Fibroblast of skin of right quadriceps (primary cell): ENCODE measurements at places on chromosomes 12 and 14.
A peak's percentile ranks its signal among the peaks of the same experiment; 100 is the strongest.

GRCh38 chr12:129873111-129873832, 30.6 kb downstream of the TMEM132D start:
- DNase-seq: no peak

GRCh38 chr12:6551063-6551461, 4.8 kb downstream of the IFFO1 start:
- DNase-seq: no peak

GRCh38 chr12:53866727-53867126, 71.9 kb upstream of the HOXC13 start:
- no peak for DNase-seq

DNA sequence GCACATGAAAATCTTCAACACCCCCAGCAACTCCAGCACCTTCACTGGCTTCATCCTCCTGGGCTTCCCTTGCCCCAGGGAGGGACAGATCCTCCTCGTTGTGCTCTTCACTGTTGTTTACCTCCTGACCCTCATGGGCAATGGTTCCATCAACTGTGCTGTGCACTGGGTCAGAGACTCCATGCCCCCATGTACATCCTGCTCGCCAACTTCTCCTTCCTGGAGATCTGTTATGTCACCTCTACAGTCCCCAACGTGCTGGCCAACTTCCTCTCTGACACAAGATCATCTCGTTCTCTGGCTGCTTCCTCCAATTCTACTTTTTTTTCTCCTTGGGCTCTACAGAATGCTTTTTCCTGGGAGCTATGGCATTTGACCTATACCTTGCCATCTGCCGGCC, 11.5 kb upstream of the OR11G2 start:
- no peak for DNase-seq

GRCh38 chr12:120241561-120242274, 23.8 kb downstream of the PXN start:
- DNase-seq: no peak

DNA sequence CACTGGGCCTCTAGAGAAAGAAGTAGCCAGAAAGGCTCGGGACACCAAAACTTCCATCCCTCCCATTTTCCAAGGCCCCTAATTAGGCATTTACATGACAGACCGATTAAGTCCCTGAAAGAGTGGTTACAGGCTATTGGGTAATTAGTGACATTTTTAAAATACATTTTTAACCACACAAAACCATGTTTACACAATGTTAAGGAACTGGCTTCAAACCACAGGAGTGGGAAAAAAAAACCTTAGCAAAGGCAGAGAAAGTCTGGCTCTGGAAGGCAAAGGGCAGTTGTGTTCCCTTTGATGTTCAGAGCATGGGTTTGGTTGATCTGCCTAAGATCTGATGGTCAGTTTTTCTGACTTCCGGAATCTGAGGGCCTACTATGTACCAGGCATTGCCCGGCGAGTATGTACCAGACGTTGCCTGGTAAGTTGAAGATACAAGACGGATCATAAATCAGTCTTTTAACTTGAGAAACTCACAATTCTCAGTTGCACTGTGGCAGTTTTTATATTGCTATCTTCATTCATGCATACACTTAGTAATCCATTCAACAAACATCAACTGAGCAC, 576.5 kb downstream of the MED13L start:
- peak; percentile 37 for DNase-seq

DNA sequence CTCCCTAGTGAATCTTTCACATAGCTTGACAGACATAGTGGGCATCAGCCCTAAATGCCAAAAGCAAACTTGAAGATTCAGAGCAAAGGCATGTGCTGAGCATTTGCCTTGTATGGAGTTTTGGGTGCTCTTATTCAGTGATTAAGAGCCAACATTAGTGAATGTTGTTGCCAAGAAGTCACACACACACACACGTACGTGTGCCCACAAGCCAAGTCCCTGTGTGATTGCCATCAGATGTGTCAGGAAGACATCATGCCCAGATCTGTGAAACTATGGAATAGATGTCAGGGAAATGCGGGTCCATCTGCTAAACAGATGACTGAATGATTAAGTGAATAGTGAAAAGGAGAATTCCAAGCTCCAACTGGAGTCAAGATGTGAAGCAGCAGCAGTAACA, 149.0 kb downstream of the AKAP6 start:
- peak; percentile 85 for DNase-seq

- DNase-seq: no peak
Observed at GRCh38 chr12:90084018-90084417, 375.4 kb upstream of the ATP2B1 start.

DNA sequence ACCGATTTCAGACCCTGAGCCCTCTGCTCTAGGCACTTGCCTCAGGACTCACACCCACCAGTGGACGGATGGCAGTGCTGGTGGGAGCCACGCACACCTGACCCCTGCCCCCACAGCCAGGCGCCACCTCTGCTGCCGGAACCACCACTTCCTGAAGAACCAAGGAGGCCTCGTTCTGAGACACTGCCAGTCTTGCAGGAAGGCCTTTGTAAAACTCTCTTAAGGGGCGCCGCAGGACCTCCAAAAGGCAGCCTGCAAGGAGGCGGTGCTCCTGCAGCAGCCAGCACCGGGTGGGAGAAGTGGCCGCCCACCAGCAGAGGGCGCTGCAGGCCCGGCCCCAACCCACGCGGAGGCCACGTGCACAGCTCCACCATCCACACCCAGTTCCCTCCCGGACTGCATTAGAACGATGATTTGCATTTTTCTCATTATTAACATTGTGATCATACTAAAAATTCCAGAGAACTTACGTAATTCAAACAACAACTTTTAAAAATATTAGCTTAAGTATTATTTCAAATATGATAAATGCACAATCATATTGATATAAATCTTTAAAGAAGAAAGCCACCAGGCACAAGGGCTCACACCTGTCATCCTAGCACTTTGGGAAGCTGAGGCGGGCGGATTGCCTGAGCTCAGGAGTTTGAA, 12.8 kb downstream of the STX2 start:
- DNase-seq: peak; percentile 68

DNA sequence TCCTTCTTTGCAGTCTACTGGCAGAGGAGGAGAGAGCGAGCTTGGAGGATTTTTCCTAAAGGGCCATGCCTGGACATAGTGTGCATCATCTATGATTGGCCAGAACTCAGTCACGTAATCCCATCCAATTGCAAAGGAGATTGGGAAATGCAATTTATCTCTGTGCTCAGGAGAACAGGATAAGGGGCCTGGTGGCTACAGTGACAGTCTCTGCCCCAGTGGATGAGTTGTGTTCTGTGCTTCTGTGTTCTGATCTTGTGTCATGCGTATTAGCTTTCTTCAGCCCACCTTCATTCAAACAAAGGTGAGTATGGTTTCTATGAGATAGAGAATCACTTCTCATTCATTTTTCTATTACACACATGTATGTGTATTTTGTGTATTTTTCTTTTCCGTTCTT, 144.3 kb downstream of the NRXN3 start:
- DNase-seq: no peak

DNA sequence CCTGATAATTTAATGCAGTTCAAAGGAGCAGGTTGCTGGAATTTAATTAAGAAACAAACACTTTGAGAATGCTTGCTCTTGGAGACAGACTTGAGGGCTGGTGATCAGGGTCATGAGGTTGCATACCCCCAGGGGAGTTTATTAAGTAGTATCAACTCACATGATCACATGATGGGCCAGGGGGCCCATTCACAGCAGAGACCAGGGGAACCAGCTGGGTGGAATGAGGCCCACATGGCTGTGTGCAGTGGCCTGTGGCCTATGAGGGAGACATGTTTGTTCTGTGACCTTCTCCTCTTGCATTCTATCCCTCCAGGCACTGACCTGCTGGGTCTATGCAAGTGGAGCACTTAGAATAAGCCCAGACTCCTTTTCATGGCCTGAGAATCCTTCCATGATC, 266.6 kb upstream of the PWP1 start:
- no peak for DNase-seq

DNA sequence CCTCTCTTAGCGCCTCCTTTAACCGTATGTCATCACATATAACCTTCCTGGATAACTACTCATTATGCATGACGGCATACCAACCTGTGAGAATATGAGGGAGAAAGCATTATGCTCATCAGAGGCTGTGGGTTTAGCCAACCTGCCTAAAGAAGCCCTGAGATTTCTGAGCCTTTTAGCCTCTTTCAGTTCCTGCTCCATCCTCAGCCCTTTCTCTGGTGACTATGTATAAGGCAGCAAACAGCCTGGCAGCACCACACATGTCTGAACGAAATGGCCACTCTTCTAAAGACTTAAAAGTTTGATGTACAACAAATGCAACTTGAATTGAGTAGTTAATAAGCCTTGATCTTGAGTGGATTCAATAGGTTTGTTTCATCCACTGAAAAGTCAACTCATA, 64.8 kb upstream of the SOX5 start:
- no peak for DNase-seq

- DNase-seq: no peak
Observed at GRCh38 chr14:74459976-74460375, 33.1 kb downstream of the NPC2 start.

GRCh38 chr12:120183211-120183631, 11.3 kb downstream of the GCN1 start:
- DNase-seq: peak; percentile 32

DNA sequence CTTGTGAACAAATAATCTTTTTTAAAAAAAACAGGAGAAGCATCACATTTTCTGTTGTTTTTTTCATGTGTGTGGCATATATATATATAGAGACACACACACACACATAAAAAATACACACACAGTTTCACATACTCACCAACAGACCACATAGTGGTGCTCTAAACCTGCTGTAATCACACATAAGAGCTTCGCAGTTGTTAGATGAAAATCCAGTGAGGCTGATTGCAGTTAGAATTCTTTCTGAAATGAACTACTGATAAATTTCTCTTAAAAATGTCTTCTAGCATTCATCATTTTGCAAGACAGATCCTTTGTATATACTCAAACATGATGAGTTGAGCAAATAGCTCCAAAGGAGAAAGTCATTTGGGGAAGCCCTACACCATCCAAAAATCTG, 434.3 kb upstream of the STXBP6 start:
- DNase-seq: no peak

DNA sequence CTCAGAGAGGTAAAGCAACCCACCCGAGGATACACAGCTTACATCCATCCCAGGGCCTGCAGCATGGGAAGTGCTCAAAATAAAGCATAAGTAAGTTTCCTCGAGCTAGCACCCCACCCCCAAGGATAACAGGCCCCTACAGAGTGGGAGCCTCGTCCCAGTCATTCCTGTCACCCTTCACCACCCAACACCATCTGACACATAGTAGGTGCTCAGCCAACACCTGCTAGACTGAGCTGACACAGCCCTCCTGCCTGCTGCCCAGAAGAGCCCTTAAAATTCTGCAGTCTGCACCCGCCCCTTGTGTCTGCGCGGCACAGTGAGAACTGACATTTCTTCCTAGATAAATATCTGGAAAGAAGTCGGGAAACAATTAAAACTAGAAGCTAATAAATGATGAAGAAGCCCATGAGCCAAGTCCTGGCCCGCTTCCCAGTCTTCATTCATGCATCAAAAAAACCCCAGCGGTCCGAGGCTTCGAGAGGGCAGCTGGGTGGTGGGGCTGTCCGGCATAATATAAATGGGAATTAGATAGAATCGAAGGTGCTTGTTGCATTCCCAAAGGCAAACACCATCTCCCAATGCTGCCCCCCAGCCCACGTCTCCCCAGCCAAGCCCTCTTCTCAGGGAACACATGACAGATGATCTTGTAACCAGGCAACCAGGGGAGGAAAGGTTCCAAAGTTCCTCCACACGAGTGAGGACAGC, 76.2 kb downstream of the BCL11B start:
- DNase-seq: peak; percentile 73

DNA sequence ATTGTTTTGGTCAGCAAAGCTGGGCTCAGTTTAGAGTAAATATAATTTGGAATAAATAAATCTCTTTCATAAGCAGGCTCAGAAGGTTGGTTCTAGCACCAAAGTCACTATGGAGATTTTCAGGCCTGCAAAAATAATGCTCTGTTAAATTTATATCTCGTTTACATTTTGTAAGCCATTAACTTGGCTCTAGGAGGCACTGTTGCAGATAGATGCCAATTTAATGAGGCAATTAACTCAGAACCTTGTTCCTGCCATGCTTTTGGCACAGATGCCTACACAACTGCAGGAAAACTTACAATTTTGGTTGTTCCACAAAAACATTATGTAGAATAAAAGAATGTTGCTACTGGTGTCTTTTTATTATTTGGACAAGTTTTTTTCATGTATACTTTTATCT, 428.1 kb downstream of the FLRT2 start:
- DNase-seq: no peak

DNA sequence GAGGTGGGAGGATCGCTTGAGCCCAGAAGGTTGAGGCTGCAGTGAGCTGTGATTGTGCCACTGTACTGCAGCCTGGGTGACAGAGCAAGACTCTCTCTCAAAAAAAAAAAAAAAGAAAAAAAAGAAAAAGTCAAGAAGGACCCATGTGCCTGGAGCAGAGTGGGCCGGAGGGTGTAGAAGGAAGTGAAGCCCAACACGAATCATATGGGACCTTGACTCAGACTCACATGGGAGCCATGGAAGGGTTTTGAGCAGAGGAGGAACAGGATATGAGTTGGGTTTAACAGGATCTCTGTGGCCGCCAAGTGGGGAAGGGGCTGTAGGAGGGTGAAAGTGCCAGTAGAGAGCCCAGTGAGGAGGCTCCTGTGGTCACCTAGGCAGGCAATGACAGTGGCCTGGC, 165.4 kb downstream of the PHETA1 start:
- DNase-seq: no peak
